Stimulated activated CD4-positive, alpha-beta T cell treated with anti-CD3 and anti-CD28 coated beads, Interleukin-1b, Interleukin-23, amount 100 ng/mL, for 1 hour (primary cell): ENCODE measurements at places on chromosomes 16 and 17.
A peak's percentile ranks its signal among the peaks of the same experiment; 100 is the strongest.

GRCh38 chr17:69870091-69870530 is 204.9 kb upstream of the KCNJ16 start:
- no peak for DNase-seq

DNA sequence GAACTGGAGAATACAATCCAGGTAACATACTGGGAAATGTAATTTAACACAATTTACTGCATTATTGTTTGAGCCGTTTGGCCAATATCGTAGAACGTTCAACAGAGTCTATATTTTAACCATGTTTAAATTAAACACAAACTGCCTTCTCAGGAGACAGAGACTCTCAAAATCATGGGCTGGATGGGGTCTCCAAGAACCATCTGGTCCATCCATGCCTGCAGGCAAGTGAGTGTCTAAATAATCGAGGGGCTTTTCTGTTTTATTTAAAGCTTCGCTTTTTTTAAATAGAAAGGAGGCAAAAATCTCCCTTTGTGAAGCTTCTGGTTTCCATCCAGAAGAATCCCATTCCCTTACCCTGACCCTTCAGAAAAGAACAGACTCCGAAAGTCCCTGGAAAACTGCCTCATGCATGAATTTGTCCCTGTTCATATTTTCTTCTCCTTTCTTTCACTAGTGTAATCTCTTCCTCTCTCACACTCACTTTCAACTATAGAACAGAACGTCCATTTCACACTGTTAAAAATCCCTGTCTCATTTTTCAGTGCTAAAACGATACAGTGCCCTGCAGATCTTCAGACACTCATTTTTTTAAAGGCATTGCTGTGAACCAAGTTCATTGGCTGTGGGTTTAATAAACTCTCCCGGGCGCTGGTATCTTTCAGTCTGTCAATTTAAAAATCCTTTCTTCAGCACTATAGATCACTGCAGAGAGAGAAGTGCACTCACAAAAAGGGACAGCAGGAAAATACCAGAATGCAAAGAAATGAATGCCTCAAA is 111.4 kb upstream of the TOM1L1 start:
- no peak for DNase-seq

GRCh38 chr17:19332371-19333131 is 30.0 kb downstream of the B9D1 start:
- no peak for DNase-seq

- peak; percentile 69 for DNase-seq
Measured at GRCh38 chr17:7237761-7238419, 1.4 kb downstream of the PHF23 start.

DNA sequence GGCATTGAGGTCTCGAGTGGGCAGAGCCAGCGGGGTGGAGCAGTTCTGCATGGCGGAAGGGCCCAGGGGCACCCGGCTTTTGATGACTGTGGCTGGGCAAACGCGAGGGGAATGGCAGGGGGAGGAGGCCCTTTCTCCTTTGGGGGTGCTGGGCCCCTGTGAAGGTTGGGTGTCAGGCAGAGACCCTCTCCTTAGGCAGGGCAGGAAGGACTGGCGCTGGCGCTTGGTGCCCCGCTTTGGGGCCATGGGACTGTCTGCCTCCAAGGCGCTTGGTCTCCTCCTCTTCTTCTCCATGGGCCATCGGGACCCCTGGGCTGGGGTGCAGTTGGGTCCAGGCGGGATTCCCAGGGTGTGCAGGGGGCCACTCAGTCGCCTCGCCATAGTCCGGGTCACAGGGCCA is 12.8 kb upstream of the GFAP start:
- DNase-seq, result no peak

DNA sequence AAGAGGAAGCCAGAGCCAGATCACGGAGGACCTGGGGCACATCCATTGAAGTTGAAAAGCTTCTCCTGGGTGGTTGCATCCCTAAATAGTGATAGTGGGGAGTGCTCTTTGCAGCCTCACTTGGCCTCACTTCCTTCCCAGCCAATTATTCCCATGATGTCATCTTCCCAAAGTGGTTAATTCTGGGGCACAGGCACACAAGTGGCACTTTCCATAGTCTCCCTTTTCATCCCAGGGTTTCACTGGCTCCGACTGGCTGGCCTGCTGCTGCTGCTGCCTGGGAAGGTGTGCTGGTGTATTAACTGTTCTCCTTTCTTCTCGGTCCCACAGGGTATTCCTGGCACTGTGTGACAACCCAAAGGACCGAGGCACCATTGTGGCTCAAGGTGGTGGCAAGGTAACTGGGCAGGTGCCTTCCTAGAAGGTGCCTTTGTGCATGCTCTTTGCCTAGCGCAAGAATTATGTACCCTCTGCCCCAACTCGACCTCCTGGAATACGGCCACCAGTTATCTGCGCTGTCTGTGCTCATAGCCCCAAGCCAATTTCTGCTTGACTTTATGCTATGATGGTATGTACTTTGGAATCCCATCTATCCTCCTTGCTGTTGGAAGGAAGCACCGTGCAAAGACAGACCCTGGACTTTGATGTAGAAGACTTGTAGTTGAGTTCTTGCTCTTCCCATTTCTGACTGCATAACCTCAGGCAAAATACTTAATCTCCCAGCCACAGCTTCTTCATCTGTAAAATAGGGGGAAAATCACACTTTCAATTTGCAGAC is 18.4 kb downstream of the SLC35G3 start:
- no peak for DNase-seq

GRCh38 chr17:79747508-79748294 is 17.0 kb downstream of the ENPP7 start:
- DNase-seq, result no peak

DNA sequence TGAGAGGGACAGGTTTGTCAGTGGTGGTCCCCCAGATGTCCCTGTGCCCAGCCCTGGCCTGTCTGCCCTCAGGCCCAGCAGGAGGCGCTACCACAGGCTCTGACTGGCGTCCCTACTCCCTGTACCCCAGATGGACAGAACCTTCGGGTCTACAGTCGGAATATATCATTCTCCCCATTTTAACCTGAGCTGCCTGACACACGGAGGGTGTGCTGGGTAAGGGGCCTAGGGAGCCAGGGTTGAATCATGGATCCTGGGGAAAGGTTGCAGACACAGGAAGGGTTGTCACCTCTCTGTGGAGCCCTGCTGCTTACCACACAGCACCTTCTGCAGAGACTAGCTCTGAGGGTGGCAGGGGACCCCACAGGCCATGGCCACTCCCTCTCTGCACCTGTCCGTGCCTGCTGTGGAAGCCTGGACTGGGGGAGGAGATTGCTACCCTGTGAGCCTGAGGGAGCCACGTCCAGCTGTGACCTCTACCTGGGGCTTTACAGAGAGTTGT is 162.2 kb upstream of the ZNF267 start:
- no peak for DNase-seq

DNA sequence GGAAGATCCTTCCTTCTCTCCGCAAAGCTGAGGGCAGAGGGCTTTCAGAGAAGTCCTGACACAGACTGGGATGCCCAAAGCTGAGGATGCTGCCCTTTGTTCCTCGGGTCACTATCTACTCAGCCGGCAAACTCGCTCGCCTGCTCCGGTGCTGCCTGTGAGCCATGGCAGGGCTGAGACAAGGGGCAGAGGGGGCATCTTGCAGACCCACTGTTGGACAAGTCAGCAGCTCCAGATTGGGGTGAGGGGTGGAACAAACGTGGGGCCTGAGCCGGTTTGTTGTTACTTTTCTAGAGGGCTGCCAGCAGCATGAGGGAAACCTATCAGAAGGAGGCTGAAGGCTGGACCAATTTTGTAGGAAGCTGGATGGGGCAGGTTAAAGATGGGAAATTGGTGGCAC is 47.1 kb upstream of the PIK3R6 start:
- DNase-seq, result no peak

GRCh38 chr17:65027305-65027704 is 29.2 kb downstream of the GNA13 start:
- no peak for DNase-seq

DNA sequence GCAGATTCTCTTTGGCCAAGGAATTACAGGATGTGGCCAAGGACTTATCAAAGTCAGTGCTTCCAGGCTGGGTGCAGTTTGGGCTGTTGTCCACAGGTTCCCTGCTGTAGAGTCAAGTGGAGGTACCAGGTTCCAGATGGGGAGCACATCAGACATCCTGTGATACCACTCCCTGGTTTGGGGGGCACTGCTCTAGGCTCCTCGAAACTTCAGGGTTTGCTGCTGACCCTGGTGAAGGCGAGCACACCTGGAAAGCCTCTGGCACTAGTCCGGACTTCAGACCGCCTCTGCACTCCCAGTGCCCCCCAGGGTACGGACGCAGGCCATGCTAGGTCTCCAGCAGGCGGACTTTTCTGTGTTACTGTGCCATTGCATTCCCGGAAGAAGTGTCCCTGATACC is 10.7 kb downstream of the SLC47A1 start:
- no peak for DNase-seq

GRCh38 chr16:47774661-47775060 is 313.5 kb downstream of the PHKB start:
- DNase-seq, result no peak

DNA sequence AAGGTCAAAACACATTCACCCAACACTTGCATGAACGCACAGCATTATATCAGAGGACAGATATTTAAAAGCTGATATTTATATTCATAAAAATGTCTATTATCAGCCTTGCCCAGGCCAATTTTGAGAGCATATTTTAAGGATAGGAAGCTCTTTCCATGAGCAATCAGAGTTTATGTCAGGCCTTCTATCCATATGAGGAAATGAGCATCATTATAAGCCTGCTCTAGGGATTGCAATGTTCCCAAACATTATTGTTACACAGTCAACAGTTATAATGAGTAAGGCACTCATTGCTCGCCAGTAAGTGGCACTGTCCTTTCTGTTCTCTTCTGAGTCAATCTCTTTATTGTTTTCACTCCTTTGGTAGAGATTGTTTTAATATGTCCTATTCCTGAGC is 37.7 kb upstream of the DYNLRB2 start:
- DNase-seq, result no peak

DNA sequence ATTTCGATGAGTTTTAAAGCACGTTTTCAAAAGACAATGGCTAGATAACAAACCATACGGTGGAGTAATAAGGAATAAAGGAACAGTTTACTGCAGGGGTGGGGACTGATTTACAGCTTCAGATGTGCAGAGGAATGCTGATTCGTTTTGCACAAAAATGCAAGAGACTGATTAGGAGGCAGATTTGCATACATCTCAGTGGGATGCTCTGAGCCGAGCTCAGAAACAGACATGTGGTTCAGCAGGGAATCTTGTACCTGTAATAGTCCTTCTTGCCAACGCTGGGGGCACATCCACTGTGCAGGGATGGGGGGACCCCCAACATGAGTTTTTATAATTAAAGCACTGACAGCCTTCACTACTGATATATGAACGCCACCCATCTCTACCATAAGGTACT is 308.0 kb downstream of the GRIN2A start:
- no peak for DNase-seq

GRCh38 chr16:72974142-72974769 is 73.7 kb downstream of the ZFHX3 start:
- no peak for DNase-seq

DNA sequence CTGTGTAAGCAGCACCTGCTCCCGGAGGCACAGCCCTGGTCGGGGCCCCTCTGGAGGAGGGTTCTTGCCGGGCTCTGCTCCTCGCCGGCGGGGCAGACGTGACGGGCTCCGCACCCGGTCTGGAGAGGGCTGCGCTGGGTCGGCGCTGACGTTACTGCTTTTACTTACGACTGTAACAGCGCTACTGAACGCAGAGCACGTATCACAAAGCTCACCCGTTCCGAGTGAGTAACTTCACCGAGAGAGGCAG is 1.3 kb upstream of the RAB40C start:
- DNase-seq, result peak; percentile 48

DNA sequence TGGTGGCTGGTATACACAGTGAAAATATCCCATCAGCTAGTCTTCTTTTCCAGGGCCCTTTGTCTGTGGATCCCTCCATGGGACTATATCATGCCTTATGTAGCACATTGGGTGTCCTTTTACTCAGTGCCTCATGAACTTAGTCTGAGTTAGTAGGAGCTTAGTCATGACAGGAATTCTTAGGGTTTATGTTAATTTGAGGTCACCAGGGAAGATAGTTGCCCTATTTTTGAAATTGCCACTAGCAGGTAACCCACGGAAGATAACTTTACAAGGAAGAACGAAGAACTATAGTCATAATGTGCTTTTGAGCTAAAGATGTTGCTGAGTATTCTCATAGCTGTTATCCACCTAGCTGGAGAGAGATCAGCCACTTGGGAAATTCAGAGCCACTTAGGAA is 14.8 kb upstream of the PLK1 start:
- DNase-seq, result no peak

DNA sequence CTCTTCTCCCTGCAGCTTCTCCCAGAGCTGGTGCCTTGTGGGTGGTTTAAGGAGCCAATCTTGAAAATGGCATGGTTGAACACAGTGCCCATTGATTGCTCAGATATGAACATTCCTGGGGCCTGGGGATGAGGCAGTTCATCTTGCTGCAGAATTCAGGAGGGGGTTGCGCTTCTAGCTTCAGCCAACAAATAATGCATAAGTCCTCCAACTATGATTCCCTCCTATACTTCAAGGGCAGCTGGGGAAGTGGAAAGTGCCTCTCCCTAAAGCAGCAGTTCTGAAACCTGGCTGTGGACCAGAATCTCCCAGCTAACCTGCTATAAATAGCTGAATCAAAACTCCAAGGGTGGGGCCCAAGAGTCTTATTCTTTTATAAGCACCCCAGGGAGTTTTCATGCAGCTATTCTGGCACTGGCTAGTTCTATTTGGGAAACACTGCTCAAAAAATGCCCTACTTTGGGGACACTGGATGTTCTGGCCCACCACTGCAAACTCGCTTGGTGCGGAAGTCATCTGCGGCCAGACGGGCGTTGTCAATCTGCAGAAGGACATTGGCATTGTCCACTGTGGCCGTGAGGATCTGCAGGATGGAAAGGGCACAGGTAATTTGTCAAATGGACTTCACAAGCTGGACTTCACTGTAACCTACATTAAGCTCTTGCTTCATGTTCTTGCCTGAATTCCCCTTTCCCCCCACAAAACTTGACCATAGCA is 130.3 kb downstream of the CCDC144A start:
- no peak for DNase-seq

DNA sequence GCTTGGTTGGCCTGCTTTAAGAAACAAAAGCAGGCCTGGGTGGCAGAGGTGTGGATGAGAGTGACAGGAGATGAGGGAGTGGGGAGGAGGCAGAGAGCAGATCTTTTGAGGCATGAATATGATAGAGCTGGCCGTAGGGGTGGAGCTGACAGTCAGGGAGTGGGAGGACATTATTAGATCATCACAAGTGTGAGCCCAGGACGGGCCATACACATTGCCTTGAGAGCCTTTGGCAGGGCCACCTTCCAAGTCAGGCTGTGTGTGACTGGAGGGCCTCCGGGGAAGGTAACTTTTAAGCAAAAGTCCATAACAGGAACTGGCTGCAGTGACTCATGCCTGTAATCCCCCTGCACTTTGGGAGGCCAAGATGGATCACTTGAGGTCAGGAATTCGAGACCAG is 26.3 kb downstream of the GINS3 start:
- DNase-seq, result no peak

- no peak for DNase-seq
Measured at GRCh38 chr17:17077861-17078732, 35.8 kb downstream of the MPRIP start.
